ENCODE measurements at places on chromosomes 1 and 21.

GRCh38 chr1:159005161-159005560, 4.5 kb upstream of the IFI16 start:
- peak; percentile 32 for DNase-seq

DNA sequence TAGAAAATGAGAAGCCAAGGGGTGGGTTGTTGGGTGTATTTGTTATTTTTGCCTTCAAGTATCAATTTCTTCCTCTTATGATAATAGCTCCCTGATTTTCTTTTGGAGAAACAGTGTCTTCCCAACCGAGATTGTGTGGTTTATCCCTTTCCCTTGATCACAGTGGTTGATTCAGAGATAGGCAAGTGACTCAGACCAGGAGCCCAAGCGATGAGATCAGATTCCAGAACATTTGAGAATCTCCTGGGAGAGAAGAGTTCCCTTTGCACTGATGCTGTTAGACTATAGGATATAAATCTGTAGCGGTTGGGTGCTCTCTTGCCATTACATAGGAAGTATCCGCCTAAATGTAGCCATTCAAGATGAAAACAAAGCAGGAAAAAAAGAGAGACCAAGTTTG, 90.1 kb upstream of the WDR26 start:
- DNase-seq, result peak; percentile 63

- DNase-seq, result no peak
Observed at GRCh38 chr1:27298632-27299384, 23.2 kb upstream of the TMEM222 start.

DNA sequence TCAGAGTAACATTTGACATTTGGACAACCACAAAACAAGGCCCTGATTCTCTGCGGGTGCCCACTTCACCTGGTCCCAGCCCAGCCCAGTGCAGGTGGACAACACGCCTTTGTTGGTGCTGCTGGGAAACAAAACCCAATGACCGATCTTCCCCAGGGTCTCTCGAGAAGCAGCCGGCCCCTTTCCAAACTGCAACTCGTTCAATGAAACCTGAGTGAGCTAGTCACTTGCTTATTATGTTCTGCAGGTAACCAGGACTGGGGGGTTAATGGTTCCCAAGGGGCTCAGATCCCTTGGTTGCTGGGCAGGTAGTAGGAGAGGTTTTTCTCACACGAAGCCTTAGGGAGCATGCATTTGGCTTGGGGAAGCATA, 42.9 kb downstream of the ABCG1 start:
- DNase-seq, result no peak

GRCh38 chr1:15431571-15431948, 6.7 kb upstream of the CTRC start:
- no peak for DNase-seq

DNA sequence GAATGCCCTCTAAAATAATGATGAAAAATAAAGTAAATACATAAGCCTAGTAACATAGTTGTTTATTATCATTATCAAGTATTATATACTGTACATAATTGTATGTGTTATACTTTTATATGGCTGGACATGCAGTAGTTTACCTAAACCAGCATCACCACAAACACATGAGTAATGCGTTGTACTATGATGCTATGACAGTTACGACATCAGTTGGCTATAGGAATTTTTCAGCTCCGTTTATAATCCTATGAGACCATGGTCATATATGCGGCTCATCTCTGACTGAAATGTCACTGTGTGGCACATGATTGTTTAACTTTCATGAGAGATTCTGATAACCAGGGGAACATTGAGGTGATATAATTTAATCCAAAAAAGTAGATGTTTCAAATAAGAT, 352.1 kb downstream of the ST6GALNAC3 start:
- DNase-seq, result peak; percentile 38

- no peak for DNase-seq
Observed at GRCh38 chr21:15421441-15421881, 308.3 kb upstream of the USP25 start.

- DNase-seq, result no peak
Observed at GRCh38 chr1:227903061-227903521, 44.6 kb downstream of the WNT9A start.

Measured in cardiac fibroblast (primary cell).